Chondrocyte (in vitro differentiated cells): ENCODE measurements at places on chromosomes 6 and 20.

DNA sequence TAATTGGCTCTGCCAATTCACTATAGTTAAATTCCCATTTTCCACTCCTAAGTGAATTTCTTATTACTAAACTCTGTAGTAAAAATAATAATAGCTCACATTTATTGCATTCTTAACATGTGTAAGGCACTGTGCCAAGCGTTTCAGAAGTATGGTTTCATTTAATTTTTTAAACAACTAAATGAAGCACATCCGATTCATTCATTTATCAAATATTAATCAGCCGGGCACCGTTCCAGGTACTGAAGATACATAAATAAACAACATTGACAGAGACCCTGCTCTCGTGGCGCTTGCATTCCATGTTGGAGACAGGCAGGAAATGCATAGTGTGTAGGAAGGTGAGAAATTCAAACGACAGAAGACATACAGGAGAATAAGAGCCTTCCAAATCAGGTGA lies 423.2 kb upstream of the JARID2 start:
- DNase-seq, result no peak

DNA sequence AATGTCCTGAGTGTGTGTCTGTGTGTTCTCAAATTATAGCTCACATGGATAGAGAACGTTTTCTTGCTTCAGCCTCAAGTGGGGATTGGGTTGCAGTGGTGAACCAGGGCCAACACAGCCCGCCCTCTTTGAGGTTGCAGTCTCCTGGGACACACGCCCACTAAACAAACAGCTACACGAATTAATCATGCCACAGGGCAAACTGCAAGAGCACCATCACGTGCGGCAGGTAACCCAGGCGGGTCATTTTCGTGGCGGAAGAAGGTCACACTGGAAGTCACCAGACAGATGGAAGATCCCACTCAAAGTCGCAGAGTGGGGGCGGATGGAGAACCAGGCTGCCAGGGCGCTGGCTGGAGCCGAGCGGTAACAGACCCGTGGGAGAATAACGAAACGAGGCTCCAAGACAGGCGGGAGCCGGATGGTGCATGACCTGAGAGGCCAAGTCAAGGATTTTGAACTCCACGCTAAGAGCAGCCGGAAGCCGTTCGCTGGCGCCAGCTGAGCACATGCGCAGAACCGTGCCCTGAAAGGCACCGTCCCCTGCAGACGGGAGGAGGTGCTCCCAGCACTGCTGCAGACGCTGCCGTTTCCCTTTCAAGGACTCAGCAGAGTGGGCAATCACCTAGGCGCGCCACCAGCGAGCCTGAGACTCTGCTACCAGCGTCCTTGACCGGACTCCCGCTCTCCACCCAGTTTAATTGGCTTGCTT lies 10.7 kb downstream of the DLL1 start:
- no peak for DNase-seq

DNA sequence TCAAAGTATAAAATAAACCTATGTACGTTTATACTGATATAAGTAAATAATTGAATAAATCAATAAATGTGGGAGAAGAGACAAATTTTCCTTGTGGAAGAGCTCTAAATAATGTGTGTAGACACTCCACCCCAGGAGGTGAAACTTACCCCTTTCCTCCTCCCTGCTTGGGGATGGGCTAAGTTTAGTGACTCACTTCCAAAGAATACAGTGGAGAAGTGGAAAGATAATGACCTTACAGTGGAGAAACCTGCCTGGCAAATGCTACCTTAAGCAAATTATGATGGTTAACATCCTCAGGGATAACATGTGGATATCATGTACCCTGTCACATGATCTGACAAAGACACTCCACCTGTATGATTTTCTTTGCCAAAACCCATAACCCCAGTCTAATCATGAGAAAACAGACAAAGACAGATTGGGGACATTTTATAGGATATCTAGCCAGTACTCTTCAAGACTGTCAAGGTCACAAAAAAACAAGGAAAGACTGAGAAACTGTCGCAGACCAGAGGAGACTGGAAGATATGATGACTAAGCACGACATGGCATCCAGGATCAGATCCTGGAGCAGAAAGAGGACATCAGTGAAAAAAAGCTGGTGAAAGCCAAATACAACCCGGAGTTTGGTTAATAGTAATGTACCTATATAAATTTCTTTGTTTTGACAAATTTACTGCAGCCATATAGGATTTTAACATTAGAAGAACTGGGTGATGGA lies 195.5 kb upstream of the PRDM1 start:
- DNase-seq, result no peak

GRCh38 chr20:35947489-35947888 lies 6.8 kb downstream of the SCAND1 start:
- no peak for DNase-seq

GRCh38 chr20:22905658-22906057 lies 129.5 kb upstream of the SSTR4 start:
- no peak for DNase-seq

DNA sequence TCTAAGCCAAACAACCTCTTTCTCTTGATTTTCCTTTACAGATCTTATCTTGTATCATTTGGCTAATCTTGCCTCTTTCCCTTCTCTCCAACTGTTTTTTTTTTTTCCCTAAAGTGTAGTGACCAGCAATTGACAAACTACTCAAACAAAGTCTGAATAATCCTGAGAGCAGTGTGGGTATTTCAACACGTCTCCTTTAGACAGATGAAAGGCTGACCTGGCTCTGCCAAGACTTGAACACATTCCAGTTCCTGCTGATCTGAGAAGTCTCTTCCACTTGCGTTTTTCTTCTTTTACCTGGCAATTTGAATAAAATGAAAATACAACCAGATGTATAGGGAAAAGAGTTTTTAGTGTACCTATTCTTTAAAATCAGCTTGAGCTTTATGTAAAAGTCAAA lies 168.4 kb downstream of the GJA10 start:
- no peak for DNase-seq

GRCh38 chr20:57429580-57430200 lies 38.5 kb downstream of the RBM38 start:
- DNase-seq, result no peak

DNA sequence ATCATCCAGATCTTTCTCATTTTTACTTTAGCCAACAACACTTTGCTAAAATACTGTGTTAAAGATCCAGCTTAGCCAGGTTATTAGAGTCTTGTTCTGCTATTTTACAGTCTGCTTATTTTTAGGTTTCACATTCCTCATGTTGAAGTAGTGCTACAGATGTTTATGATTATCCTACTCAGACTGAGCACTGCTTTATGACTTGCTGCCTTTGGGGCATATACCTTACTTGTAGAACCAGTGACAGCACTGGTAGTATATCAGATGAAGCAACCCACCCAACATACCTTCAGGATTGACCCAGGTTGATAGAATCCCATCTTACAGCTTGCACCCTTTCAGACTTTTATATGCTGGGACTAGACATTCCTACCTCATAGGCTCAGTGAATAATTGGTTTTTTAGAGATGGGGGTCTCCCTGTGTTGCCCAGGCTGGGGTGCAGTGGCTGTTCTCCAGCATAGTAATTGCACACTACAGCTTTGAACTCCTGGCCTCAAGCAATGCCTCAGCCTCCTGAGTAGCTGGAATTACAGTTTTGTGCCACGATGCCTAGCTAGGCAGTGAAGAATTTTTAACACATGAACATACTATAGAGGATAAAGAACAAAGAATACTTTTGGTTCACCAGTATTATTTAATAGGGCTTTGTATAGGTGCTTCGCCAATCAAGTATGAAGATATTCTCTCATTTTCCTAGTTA lies 63.8 kb upstream of the DYNLRB1 start:
- DNase-seq, result no peak

- no peak for DNase-seq
Measured at GRCh38 chr6:106862858-106863257, 111.7 kb downstream of the CD24 start.

GRCh38 chr6:72702421-72702820 lies 80.6 kb downstream of the KCNQ5 start:
- DNase-seq, result no peak

GRCh38 chr6:34791164-34791700 lies 651 bp upstream of the BLTP3A start:
- DNase-seq, result no peak

- DNase-seq, result no peak
Measured at GRCh38 chr20:33606118-33606771, 55.9 kb upstream of the C20orf144 start.

GRCh38 chr6:26553635-26554446 lies 15.7 kb downstream of the HMGN4 start:
- no peak for DNase-seq

- no peak for DNase-seq
Measured at GRCh38 chr6:150695652-150696051, 96.0 kb downstream of the PLEKHG1 start.

- no peak for DNase-seq
Measured at GRCh38 chr6:34055223-34055933, 90.5 kb downstream of the GRM4 start.

- no peak for DNase-seq
Measured at GRCh38 chr6:88629838-88630494, 333.5 kb downstream of the RNGTT start.

GRCh38 chr6:1736346-1737105 lies 126.8 kb downstream of the FOXC1 start:
- DNase-seq, result no peak

GRCh38 chr20:25084626-25085187 lies 2.8 kb upstream of the VSX1 start:
- DNase-seq, result no peak

DNA sequence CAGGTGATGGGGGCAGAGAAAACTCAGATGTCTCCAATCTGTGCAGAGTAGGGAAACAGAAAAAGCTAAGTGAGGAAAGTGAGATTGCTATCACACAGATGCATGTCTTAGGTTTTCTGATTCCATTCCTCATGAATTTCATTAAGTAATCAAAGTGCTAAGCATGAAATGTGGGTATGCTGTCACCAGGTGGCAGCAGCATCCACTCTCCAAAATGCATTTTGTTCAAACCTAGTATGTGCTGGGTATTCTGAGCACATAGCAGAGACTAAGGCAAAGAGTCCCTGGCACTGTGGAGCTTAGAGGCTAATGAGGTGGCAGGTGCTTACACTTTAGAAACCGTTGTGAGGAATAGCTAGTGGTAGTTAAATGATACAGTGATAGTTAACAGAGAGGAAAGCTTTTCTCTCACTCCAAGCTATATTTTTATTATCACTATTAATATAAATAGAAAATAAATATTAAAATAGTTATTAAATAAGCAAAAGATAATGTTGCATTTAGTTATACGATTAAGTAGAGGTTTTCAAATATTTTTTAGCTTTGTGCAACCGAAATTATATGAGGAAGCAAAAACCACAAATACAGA lies 179.5 kb downstream of the CDH26 start:
- DNase-seq, result no peak

- DNase-seq, result no peak
Measured at GRCh38 chr6:257031-257725, 35.1 kb upstream of the DUSP22 start.

- no peak for DNase-seq
Measured at GRCh38 chr6:162119341-162119740, 608.2 kb downstream of the PRKN start.

DNA sequence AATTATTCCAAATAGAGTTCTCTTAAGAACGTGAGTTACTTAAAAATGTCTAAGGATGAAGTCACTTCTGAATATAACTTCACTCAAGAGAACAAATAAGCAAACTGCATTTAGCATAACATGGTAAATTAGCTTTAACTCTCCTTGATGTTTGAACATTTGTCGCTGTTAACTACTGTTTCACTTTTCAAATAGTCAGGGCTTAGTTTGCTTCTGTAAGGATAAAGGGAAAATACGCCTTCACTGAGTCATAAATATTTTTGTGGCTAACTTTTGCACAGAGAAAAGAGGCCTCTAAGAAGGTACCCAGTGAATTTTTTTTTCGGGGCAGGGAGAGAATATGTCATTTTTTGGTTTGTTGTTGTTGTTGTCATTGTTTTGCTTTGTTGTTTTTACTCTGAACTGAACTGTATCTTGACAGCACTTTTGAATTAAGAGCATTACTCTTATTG lies 8.1 kb downstream of the PTPN1 start:
- no peak for DNase-seq

GRCh38 chr6:118203545-118203944 lies 296.5 kb downstream of the SLC35F1 start:
- no peak for DNase-seq

GRCh38 chr6:16491666-16492313 lies 253.4 kb downstream of the GMPR start:
- no peak for DNase-seq

DNA sequence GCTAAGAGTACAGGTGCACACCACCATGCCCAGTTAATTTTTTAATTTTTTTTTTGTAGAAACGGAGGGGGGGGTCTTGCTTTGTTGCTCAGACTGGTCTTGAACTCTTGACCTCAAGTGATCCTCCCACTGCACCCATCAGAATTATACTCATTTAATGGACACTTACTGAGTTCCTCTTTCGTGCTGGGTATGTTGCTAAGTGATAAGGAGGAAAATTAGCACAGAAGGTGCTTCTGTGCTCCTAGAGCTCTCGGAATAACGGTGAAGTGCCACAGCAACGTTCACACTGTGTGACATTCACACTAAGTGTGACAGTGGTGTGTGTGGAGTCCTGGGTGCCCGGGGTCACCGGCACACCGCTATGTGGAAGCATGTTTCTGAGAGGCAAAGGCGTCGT lies 32.1 kb upstream of the BMP6 start:
- DNase-seq, result no peak

GRCh38 chr6:123830120-123830519 lies 26.5 kb downstream of the NKAIN2 start:
- DNase-seq, result no peak

DNA sequence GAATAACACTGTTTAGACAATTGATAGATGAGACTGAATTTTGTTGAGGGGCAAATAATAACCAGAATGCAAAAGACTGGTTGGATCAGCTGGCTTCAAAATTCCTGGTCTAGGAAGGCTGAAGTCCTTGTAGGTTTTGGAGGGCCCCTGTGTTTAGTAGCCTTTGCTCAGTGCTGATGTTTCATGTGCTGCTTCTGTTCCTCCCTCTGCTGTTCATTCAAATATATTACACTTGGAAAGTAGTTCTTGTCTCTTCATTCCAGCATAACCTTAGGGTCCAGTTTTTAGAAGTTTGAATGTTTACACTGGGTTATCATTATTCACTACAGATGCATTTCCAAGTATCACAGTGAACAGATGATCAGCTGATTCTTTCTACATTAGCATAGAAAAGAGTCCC lies 72.5 kb downstream of the FLRT3 start:
- DNase-seq, result no peak

DNA sequence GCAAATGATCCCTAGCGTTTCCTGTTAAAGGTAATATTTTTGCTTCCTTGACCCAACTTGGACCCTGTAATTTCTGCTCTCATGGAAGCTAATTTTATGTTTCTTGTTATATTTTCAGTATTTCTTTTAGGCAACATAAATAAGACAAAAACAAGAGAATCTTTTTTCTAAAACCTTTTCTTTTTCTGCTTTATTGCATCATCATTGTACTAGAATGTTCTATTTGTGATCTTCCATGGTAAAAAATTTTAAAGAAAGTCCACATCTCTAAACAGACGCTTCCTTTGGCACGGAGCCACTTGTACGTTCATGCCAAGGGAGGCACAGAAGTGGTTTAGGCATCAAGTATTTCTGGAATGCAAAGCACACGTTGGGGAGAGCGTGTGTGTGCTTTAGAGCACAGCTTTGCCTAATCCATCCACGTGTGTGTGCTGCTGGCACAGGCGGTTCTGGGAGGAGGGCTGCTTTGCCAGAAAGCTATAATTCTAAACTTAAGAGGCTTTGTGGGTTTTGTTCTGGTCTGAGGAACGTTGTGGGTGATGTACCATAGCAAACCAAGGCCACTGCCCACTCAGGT lies 98.3 kb downstream of the SASH1 start:
- DNase-seq, result no peak

- no peak for DNase-seq
Measured at GRCh38 chr20:48302149-48302548, 516.9 kb upstream of the SULF2 start.
